ENCODE measurements at places on chromosomes 3 and 15.

DNA sequence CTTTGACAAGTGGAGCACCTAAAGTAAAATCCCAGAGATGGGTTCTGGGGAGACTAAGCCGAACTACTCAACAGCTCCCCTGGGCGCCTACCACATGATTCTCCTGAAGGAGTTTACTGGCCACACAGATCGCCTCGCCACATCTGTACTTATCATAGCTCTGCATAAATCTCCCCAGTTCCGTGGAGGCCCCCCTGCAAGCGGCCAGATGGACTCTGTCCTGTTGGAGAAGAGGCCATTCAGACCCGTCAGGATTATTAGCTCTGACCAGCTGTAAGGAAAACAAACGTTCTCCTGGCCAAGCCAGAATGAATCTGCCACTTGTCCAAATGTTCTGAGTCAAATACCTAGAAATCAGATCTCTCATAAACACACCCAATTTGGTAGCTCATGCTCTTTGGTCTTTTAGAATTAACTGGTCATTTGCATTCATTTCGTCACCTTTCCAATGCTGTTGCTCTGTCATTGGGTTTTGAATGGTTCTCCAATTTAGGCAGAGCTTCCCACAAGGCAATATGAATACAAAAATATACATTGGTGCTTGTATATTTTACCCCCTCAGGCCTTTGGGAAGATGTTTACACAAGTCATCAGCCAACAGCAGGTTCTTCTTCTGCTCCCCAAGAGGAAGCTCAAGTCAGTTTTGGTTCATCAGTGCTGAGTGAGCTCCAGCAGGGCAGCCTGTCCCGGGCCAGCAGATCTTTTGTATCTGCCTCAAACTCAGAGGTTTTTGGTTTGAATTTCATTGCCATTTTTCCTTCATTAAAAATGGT is 124.5 kb downstream of the THSD4 start:
- no peak for DNase-seq

- peak; percentile 23 for DNase-seq
Measured at GRCh38 chr3:176584413-176585176, 612.7 kb downstream of the TBL1XR1 start.

DNA sequence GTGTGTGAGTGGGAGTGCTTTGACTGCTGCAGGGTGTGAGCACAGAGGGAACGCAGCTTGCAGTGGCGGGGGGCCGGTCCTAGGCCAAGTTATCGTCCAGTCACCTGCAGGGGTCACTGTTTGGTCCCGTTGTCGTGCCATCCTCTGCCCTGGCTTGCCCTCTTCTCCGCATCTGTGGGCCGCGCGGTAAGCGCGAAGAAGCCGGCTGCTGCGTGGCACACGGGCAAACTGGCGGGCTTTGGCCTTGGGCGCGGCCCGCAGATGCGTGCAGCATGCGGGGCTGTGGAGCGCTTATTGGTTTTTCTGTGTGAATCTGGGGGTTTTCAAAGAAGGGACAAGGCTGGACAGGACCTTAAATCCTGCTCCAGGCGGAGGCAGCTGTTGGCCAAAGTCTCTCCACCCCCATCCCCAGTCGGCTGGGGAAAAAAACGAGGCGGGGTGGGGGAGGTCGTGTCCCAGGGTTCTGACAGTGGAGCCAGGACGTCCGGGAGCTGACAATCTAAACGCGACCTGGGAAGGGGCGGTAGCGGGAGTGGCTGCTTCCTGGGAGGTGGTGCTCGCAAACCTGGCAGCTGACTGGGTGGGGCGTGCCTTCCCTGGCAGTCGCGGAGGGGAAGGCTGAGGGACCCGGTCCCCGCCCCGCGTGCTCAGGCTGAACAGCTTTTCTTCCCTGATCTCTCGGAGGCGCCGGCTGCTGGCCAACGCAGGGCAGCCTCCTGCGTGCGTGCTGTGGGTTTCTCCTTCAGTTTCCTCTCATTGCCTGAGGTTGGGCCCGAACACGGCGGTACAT is 39.7 kb upstream of the VEPH1 start:
- DNase-seq, result peak; percentile 85

DNA sequence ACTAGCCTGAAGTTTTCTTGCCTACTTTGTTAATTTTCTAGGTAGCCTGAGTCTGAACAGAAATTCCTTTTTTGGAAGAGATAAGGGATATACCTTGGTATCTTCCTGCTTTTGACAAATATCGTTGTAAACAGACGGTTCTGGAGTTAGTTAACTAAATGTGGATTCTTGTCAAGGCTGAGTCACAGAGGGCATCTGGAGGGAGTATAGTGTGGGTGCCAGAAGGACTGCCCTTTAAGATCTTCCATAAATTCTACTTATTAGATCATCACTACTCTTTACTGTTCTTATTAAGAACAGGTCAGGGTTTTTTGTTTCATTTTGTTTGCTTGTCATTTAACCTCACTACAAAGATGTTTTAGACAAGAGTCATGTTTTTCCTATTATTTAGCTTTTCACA is 125.3 kb upstream of the SKOR1 start:
- DNase-seq, result peak; percentile 35

- DNase-seq, result peak; percentile 81
Measured at GRCh38 chr3:184568924-184569829, 7.6 kb downstream of the EPHB3 start.

DNA sequence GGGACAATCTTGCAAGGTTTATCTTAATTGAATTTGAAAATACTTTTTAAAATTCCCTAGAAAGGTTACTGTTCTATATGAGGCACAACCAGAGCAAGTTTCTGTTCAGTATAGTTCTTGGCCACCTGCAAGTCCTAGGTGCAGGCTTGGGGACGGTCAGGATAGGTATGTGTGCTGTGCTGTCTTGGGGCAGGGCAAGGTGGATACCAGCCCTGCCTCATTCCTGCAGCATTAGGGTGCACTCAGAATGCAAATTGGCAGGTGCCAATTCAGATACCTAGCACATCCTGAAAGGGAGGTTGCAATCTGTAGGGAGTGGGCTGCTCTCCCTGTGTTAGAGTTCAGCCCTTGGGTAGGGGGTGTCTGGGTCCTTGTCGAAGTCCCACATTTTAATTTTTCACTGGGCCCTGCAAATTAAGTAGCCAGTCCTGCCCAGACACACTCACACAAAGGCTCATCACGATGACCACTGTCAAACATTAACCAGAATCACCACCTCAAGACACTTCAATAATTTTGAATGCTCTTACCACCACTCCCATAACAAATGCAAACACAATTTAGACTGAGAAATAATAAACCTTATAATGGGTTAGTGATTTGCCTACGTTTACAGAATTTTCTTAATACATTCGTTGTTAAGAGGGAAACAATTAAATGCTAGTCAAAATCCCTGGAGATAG is 838.0 kb upstream of the NR2F2 start:
- DNase-seq, result peak; percentile 34

DNA sequence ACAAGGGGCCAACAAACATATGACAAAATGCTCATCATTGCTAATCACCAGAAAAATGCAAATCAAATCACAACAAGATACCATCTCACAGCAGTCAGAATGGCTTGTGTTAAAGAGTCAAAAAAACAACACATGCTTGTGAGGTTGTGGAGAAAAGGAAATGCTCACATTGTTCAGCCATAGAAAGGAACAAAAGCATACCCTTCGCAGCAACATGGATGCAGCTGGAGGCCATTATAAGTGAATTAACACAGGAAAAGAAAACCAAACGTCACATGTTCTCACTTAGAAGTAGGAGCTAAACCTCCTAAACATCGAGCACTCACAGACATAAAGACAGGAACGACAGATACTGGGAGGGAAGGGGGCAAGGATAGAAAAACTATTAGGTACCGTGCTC is 678.4 kb upstream of the GRM7 start:
- DNase-seq, result no peak
